ENCODE measurements at places on chromosomes 5 and 9.
A peak's percentile ranks its signal among the peaks of the same experiment; 100 is the strongest.

DNA sequence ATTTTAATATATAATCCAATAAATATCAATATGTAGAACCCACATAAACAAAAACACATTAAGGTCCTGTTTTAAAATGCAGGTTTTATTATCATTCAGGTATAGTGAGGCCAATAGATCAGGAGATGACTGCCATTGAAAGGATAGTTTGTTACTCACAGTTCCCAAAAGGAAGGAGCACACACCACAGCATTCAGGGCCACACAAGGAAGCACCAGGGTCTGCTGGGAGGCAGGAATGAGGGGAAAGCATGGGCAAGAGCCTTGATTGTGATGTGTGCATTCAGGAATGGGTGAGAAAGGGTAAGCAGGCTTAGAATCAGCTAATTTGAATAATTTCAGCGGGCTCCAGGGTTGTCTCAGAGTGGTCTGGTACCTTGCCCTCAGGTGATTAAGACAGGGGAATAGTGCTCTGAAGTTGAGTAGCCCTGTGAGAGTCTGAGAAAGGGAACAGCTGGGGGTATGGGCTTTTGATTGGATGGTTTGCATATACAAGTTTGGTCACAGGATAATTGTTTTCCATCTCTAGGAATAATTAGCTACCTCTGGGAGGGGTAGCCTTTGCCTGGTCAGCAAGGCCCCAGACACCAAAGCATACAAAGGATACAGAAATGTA lies 19.8 kb upstream of the OTULIN start:
- DNase-seq, result no peak

DNA sequence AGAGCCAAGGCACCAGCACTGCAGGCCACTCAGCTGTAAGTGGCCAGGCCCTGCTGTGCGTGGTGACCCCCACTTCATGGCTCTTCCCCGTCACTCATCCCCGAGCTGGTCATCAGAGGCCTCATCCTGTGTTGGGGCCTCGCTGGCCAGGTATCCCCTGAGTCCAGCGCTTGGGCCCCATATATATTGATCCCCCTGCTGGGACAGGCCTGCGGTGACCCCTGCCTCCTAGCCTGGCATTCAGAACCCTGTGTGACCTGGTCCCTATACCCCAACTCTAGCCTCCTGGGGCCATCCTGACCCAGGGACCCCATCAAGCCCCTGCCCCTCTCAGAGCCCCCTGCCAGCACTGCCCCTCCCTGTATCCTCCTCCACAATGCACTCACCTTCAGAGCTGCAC lies 12.7 kb downstream of the GBGT1 start:
- DNase-seq, result no peak

DNA sequence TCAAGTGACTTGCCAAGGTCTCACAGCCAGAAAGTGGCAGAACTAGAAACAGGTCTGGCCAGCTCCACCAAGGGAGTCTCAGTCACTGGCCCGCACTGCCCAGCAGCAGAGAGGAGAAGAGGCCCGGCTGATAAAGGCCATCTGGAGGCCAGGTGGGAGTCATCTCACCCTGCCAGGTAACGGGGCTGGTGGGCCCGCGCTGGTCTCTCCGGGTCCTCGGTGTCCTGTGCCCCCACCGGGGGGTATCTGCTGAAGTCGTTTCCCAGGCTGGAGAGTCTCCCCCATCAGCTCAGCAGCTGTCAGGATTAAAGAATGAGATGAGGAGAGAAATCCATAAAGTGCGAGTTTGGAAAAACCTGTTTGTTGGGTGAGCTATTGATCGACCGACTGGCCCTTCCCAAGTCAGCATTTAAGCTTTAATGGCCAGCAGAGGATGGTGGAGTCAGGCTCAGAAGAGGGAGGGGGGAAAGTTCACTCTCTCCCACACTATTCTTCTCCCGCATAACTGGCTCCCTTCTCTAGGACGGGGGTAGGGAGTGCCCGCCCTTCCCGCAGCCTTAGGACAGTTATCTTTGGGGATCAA lies 30.3 kb downstream of the LMX1B start:
- DNase-seq, result no peak

- no peak for DNase-seq
Measured at GRCh38 chr5:165940541-165940940, 2350.9 kb upstream of the WWC1 start.

- no peak for DNase-seq
Measured at GRCh38 chr9:133945314-133945975, 46.7 kb downstream of the VAV2 start.

DNA sequence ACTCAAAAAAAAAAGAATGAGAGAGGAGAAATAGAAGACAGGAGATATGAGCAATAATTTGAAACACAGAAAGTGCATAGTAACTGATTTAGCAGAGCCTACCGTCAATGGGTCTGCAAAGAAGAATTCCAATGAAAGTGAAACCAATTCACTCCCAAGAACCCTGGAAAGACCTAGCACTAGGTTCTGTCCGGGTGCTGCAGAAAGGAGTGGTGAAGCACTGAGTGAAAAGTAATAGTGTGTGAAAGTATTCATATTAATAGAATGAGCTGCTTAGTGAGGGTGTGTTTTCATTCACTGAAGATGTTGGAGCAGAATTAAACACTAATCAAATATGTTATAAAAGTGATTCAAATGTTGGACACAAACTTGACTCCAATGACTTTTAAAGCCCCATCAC lies 51.3 kb upstream of the SLC30A5 start:
- DNase-seq, result no peak

DNA sequence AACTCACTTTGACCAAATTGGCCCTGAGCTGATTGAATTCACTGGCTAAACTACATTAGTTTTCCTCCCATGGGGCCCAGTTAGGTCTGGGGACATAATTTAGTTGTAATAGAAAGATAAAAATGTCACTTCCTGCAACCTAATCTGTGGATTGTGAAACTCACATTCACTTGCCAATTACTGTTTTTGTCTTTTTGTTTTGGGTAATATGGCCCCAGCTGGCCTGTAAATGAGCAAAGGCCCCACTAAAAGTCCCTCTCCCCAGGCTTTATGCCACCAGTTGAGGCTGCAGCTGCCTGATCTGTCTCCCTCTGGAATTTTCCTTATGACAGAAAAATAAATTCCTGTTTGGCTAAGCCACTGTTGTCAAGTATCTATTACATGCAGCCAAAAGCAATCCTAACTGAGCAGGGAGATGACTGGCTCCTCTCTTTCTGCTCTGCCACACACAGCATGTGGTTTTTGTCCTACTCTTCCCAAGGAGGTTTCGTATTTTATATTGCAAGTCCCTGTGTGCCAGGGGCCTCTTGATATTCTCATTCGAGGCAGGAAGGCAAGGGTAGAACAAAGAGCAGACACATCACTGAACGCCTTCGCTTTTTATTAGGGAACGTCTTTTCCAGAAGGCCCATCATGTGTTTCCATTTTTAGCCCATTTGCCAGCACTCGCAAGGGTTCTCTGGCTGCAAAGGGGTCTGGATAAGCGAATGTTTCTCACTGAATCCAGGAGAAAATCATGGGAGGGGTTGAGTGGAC lies 24.1 kb upstream of the SLC25A48 start:
- DNase-seq, result no peak

- no peak for DNase-seq
Measured at GRCh38 chr5:124102486-124102885, 590.5 kb downstream of the CSNK1G3 start.

GRCh38 chr5:84343171-84343570 lies 41.5 kb downstream of the EDIL3 start:
- no peak for DNase-seq

DNA sequence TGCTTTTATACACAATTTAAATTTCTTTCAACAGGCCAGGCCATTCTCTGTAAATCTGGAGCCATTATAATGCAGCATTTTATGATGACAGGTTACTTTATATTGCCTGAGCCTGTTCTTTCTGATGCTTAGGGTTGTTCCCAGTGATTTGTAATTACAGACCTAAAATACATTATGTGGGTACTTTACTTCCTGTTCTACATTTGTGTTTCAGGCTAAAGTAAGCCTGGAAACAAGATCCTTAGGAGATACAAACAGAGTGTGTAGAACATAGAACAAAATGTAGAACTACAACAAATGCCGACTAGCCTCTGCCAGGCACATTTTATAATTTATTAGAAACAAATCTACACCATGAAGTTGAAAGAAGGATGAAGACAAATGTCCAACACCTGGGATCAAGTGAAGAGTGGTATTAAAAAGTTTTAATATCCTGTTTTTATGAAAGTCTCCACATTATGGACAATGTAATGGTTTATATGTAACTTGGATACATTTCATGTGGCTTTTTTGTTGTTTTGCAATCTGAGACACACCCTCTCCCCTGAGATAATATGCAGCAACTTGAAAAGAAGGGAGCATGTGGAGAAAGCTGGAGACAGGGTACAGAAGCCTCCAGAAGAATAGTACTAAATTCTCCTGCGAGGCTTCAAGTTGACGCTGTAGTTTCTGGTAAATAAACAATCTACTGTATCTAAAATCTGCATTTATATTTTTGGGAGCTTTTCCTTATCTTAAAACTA lies 46.9 kb downstream of the VCAN start:
- no peak for DNase-seq

GRCh38 chr5:61582205-61582820 lies 250.3 kb downstream of the ZSWIM6 start:
- no peak for DNase-seq

- no peak for DNase-seq
Measured at GRCh38 chr5:3994628-3995027, 399.0 kb downstream of the IRX1 start.

GRCh38 chr5:159402311-159402710 lies 72.0 kb upstream of the IL12B start:
- no peak for DNase-seq

DNA sequence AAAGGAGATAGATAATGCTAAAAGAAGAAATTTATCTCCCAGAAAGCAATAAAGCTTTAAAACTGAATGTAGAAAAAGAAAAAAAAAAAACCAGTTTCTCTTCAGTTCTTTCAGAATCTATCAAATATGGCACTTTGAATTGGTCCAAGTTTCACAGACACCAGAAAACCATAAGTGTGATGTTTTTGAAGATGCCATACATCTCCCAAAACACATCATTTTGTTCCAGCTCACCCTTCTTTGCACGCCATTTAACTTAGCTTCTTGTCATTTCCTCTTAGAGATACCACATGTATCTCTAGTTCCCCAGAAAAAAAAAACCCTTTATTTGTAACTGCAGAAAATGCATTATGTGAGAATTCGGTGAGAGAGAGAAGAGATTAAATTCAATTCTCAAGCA lies 46.1 kb upstream of the MAMDC2 start:
- DNase-seq, result no peak

DNA sequence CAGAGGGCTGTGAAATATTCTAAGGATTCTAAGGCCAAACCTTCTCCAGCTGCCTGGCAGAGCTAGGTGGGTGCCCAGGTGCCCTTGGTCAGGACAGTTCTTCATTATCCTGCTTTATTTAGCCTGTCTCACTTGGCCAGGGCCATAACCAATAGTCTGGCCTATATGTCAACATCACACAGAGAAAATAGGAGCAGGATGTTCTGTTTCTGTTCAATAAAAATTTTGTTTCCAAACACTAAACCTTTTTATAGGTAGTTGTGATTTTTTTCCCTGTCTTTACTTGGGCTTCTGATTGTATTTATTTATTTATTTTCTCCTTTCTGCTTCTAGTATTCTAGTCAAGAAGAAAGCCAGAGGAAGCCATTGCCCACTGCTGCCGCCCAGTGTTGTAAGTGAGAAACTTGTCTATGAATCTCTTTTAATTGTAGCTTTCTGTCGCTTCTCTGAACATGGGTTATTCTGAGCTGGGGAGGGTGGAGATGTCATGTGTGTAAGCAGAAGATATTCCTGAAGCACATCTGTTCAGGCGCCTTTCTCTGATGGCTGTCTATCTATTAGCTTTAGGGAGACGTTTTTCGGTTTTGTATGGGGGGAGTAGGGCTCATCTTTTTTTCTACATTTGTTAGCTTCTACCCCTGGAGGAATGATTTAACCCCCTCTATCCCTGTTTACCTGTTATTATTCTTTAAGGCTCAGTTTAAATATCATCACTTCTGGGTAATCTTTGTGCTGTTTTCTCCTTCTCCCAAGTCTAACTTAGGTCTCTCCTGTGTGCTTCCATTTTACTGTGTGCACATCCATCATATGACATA lies 97.1 kb downstream of the UNC13B start:
- DNase-seq, result peak; percentile 1

DNA sequence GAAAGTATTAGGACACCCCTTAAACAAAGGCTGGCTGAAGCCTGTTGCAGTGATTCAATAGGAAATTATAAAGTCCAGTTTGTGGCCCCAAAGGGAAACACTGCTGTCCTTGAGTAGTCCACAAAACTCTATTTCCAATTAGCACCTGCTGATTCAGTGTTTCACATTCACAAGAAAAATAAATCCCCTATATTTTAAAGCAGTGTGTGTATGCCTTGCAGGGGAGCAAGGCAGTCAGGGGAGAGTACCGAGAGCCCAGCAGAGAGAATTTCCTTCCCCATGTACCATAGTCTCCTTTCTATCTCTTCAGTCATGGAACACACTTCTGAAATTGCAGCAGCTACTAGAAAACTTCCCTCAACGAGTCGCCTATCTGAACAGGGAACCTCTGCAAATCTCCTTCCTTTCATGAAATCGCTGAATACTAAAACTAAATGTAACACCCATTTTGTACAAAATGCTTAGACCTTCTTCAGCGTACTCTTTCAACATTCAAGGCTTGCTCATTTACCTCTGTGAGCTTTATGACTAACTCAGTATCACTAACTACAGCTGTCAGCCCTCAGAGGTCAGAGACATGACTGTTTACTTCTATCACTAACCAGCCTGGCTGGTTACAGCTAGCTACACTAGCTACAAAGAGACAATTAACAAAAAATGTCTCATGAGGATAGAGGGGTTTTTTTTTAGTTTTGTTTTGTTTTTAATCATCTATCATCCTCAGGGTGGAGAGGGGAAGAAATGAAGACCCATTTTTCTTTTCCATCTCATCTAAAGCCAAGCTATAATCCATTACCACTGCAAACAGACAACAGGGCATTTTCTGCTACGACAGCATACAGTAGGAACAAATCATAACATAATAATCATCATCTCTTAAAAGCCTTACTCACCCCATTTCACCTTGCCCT lies 188.7 kb downstream of the EBF1 start:
- DNase-seq, result no peak

- no peak for DNase-seq
Measured at GRCh38 chr9:84636436-84636835, 33.1 kb upstream of the NTRK2 start.

DNA sequence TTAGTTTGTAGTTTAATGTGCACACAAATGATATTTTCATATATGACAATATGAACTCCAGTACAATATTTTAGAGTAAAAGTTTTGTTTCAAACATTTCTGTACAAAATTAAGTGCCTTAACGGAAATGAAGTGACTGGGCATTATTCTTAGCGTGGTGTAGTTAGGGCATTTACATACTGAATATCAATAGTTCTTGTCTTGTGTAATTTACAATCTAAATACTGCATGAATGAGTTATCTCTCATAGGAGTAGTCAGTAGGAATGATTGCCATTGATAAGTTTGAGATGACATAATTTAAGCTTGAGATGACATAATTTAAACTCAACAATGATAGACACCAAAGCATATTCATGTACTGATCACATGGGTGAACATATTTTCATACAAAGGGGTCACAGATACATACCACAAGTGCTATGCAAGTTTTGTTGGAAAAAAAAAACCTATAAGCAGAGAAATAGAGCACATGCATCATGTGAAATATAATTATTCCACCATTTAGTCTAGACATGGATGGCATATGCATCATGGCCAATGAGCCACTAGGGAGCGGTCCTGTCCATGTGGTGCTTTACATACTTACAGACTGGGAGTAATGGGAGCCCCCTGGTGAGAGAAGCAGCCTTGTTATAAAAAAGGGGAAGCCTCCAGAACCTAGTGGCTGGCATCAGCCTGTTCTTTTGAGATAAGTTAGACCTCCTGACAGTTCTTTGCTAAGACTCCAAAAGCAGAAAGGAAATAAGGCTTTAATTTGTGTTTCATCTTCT lies 1523.9 kb downstream of the MAT2B start:
- DNase-seq, result no peak

GRCh38 chr5:176371621-176372539 lies 6.6 kb downstream of the ARL10 start:
- no peak for DNase-seq

Measured in activated T-cell treated with anti-CD3 and anti-CD28 coated beads for 4 hours (primary cell).